ENCODE measurements at places on chromosomes 4 and X.
A peak's percentile ranks its signal among the peaks of the same experiment; 100 is the strongest.

- DNase-seq, result peak; percentile 87
Measured at GRCh38 chrX:12978205-12979025, 3.5 kb downstream of the TMSB4X start.

GRCh38 chr4:184641022-184641421, 8.2 kb downstream of the CASP3 start:
- DNase-seq, result no peak

DNA sequence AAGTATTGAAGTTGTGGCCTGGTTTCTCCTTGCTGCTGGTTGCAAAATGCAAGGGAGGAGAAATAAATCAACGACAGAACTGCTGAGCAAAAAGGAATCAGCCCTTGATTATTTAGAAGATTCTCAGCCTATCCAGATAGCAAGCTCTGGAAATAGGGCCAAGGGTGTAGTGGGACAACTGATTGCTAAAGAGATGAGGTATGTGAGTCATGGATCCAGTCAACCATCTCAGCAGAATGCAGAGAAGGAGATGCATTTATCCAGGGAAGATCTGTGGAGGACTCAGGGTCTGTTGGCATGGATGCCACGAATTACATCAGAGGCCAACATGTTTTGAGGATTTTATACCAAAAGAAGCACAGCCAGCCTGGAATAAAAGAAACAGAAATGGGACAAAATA, 36.7 kb downstream of the FOXR2 start:
- DNase-seq, result no peak

- DNase-seq, result no peak
Measured at GRCh38 chr4:39504538-39504937, 22.7 kb downstream of the UGDH start.
